ENCODE measurements at places on chromosomes 16 and 17.

DNA sequence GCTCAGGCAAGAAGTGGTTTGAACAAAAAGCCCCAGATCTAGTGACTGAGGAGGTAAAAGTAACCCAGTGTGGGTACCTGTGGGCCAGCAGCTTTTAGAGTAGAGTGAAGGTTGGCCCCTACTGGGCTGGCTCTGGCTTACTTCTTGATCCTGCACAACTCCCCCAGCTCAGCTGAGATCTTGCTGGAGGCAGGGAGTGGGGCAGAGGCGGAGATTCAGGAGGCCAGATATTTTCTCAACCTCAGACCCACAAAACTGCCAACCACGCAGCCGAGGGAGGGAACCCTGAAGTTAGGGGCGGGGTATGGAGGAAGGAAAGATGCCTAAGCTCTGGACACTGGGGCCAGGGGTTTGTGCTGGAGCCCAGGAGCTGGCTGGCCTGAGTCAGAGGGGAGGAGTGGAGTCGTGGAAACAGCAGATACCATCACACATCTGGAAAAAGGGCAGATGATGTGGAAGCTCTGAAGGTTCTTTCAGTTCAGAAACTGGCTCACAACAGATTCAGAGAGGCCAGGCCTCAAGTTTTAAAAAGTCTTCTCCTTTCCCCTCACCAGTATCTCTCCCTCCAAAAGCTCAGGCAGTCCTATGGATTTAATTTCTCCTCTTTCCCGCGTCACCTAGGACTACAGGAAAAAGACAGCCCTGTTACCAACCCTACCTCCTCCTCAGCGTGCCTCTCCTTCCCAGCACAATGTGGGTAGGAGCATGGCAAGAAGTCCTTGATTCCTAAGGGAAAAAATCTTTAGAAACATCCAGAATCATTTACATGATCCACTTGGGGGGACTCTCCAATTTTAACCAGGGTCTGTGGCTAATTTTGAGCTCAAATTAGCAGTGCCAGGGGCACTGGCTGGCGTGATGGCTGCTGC is 48.1 kb downstream of the MYO18A start:
- peak; percentile 57 for DNase-seq

GRCh38 chr16:48395375-48395774 is 10.2 kb upstream of the SIAH1 start:
- no peak for DNase-seq

DNA sequence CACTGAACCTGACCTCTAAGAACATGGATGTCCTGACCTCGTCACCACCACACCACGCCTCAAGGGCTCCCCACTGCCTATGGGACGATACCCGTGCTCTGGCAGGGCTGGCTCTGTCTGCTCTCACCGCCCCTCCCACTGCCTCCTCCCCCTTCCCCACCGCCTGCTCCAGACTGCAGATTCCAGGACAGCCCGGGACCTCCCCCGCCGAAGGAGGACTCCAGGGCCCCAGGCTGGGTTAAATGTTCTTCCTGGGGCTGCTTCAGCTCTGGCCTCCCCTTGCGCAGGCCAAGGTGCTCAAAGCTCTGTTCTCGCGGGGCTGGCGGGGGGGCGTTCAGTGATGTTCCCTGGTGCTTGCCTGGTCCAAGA is 3.1 kb downstream of the NPW start:
- peak; percentile 45 for DNase-seq

- peak; percentile 24 for DNase-seq
These were observed 145.5 kb upstream of the PMFBP1 start for GRCh38 chr16:72317446-72317845.

GRCh38 chr16:47694543-47694942 is 233.4 kb downstream of the PHKB start:
- DNase-seq = no peak

- no peak for DNase-seq
These were observed 590 bp downstream of the KRT33B start for GRCh38 chr17:41369023-41369422.

GRCh38 chr16:28309811-28310311 is 17.5 kb downstream of the SBK1 start:
- no peak for DNase-seq

DNA sequence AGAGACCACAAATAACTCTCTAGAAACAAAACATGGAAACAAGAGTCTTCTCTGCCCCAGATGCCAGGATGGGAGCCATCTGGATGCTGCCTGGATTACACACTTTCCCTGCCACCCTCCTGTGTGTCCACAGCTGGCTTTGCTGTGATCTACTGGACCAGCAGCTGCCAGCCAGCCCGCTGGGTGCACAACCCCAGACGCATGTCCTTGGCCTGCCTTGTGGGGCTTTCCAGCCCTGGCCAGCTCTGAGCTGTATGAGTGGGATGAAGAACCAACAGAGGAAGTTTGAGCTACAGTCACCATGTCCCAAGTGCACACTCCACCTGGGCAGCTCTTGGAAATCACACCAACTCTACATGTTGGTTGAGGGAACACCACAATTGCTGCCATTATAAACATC is 57.0 kb upstream of the TNRC6C start:
- DNase-seq = no peak

GRCh38 chr16:73405851-73406250 is 357.9 kb upstream of the ZFHX3 start:
- no peak for DNase-seq

GRCh38 chr16:85536073-85536410 is 77.1 kb upstream of the GSE1 start:
- no peak for DNase-seq

DNA sequence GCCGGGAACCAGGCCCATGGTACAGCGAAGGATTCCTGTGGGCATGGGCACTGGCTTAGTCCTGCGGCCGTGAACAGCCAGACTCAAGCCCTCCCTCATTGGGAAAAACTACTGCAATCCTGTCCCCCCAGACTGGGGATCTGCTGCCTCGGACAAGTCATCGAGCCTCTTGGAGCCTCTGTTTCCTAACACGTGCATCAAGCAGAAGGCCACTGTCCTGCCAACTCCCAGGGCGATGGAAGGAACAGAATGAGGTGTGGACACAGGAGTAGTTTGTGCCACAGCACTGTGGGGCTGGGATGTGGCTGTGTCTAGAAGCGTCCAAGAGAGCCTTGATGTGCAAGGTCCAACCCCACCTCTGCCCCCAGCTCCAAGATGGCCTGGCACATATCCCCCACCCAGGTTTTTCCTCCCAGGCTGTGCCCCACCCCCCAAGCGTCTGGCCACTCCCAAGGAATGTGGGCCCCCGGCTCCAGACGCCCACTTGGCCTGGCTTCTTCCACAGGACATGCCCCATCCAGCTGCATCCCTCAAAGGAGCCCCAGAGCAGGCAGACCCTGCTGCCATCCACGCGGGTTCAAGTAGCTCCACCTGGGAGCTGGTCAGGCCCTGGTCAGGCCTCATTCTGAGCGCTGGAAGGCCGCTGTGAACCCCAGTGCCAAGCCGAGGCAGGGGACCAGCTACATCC is 3.4 kb downstream of the CAMKK1 start:
- DNase-seq = peak; percentile 4

GRCh38 chr17:65990593-65990992 is 201.3 kb downstream of the CEP112 start:
- DNase-seq = no peak

GRCh38 chr16:8999800-9000199 is 36.1 kb upstream of the USP7 start:
- no peak for DNase-seq

DNA sequence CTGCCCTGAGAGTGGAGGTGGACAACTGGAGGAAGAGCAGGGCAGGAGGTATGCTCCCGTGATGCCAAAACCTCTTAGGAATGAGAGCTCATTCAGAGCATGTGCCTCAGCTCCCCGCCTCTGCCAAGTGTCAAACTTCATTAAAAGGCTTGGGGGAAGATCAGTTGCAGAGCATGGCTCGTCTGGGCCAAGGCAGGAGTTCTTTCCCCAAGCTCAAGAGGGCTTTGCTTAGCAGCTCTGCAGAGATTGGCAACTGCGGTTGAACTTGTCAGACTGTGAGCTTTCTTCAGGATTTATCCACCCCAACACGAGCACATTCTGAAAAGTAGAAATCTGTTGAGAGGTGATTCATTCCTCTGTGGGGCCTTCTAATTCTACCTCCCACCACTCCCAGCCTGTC is 248.1 kb downstream of the HS3ST3A1 start:
- DNase-seq = peak; percentile 19

DNA sequence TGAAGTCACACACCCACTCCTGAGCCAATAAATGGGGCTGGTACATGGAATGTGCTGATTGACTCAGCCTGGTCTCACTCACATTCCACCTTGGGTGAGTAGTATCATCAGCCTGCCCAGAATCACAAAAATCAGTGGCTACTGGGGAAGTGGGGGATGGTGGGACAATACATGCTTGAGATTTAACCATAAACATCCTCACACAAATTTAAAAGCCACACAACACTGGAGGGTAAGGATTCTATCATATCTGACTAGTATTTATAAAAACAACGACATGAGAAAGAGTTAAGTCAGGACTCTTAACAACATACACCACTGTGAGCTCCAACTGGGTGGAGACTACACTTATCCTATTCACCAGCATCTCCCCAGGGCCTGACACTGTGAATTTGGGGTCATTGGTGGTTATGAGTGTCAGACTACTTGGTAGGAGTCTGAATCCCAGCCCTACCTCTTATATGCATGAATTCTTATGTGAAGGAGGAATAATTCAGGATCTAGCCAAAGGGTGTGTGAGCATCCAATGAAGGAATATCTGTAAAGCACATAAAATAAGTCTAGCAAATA is 26.0 kb upstream of the IRX6 start:
- peak; percentile 0 for DNase-seq

DNA sequence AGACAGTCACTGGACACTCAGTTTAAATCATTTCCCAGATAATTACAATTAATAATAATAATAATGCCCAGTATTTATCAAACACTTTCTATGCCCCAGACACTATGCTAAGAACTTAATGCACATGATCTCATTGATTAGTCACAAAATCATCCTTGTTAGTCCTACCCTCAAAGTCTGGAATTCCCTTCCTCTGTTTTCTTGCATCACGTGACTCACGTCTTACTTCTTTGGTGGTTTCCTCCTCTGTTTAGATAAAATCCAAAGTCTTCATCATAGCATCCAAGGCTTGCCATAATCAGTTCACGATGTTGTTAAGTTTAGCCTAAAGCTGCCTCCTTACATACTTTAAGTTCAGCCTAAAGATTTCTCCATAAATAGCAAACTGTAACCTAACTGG is 471.9 kb downstream of the PMP22 start:
- peak; percentile 63 for DNase-seq

DNA sequence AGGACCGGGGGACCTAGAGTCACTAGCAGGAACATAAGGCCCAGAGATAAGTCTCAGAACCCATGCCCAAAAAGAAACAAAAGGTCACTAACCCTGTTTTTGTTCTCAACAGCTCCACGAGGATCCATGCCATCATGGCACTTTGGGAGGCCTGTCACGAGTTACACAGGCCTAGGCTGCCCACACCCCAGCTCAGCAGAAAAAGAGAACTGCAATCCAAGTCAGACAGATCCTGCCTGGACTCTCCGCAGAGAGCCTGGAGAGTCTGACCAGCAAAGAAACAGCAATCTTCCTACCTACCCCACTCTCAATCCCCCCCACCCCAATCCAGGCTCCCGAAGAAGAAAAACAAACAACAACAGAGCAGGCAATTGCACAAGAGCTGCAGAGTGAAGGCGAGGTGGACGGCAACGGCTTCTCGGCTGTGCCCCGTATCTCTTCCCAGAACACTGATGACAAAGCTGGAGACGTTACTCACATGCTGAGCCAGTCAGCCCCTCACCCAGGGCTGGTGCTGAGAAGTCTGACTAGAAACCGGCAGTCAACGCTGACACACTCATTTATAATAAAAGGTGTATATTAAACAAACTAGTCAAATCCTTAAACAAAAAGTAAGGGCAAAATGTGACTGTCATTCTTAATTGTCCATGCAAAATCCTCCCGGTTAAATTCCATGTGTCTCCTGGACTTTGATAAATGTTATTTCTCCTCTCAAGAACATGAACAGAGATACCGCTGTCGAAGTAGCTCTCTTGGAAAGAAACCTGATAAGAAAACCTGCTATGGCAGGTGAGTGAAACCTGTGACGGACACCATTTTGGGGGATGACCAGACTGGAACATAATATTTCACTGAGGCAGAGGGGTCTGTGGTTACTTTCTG is 89.3 kb downstream of the SMG6 start:
- DNase-seq = peak; percentile 98

DNA sequence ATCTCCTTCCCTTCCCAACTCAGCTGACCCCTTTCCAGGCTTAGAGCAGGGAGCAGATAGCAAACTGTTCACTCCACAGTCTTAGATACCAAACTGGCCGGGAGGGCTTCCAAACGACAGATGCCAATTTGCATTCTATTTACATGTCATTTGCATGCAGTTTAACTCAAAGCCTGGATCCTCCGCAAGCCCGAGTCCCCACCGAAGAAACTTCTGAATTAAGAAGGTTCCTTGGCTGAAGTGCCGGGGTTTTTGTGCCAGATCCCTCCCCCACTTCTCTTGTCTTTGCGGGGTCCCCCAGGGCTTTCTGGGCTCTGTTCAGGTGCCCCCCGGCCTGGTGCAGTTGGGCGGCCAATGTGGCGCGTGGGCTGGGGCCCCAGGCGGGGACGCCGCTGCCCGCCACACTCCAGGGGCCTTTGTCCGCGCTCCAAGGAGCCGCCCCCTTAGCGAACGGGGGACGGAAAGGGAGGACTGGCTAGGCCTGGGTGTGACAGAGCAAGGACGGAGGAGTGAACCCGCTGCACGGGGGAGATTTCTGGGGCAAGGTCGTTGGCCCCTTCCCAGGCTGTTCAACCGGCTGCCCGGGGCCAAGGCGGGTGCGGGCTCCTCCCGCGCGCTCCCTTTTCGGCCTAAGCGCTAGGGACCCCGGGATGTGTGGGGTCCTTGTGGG is 1.2 kb downstream of the GPRC5B start:
- peak; percentile 49 for DNase-seq

GRCh38 chr17:82970067-82970466 is 109.3 kb upstream of the METRNL start:
- no peak for DNase-seq

GRCh38 chr16:50121278-50121677 is 31.8 kb upstream of the TENT4B start:
- no peak for DNase-seq

- no peak for DNase-seq
These were observed 16.0 kb downstream of the BTBD17 start for GRCh38 chr17:74345433-74346241.

- DNase-seq = peak; percentile 77
These were observed 10.8 kb downstream of the SSH2 start for GRCh38 chr17:29918922-29919856.

DNA sequence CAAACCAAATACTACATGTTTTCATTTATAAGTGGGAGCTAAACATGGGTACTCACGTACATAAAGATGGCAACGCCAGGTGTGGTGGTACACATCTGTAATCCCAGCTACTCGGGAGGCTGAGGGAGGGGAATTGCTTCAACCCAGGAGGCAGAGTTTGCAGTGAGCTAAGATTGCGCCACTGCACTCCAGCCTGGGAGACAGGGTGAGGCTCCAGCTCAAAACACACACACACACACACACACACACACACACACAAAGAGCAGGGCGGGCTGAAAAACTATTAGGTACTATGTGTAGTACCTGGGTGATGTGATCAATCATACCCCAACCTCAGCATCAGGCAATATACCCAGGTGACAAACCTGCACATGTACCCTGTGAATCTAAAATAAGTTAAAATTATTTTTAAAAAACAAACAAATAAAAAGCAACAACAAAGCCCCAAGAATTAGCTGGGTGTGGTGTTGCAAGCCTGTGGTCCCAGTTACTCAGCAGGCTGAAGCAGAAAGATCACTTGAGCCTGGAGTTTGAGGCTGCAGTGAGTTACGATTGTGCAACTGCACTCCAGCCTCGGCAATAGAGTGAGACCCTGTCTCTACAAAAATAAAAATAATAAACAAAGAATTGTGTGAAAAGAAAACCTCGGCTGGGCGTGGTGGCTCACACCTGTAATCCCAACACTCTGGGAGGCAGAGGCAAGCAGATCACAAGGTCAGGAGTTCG is 11.9 kb upstream of the FAAP100 start:
- DNase-seq = peak; percentile 97
